ENCODE measurements at places on chromosomes 6 and 20.

- no peak for DNase-seq
Measured at GRCh38 chr20:59184880-59185447, 21.3 kb downstream of the ZNF831 start.

GRCh38 chr6:38187811-38188590 is 368.5 kb downstream of the ZFAND3 start:
- DNase-seq: no peak

GRCh38 chr6:16139556-16139955 is 10.7 kb downstream of the MYLIP start:
- DNase-seq: no peak

DNA sequence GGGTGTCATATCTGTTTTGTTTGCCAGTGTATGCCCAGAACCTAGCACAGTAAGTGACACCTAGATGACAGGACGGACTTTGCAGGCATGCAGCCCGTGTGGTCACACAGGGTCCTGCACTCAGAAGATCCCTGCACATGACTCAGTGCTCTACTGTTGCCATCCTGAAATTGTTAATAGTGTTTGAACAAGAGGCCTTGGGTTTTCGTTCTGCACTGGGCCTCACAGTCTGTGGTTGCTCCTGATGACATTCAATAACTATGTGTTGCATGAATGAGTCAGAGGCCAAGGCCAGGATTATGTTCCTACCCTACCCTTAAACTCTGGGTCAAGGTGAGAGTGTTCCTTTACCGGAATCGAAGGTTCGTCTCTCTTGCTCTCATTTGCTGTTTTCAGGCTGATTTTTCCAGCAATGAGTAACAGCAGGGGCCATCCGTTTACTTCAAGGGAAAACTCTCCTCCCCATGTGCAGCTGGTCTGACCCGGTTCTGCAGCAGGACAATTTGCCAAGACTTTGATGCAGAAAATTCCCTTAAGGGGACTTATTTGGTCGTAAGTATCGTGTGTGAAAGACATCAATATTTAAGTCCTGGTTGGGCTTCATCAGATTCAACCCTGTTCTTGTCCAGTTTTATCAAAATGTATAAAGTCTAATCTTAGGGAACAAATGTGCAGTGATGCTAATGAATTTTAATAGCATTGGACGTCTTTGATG is 13.0 kb upstream of the PFDN4 start:
- no peak for DNase-seq

DNA sequence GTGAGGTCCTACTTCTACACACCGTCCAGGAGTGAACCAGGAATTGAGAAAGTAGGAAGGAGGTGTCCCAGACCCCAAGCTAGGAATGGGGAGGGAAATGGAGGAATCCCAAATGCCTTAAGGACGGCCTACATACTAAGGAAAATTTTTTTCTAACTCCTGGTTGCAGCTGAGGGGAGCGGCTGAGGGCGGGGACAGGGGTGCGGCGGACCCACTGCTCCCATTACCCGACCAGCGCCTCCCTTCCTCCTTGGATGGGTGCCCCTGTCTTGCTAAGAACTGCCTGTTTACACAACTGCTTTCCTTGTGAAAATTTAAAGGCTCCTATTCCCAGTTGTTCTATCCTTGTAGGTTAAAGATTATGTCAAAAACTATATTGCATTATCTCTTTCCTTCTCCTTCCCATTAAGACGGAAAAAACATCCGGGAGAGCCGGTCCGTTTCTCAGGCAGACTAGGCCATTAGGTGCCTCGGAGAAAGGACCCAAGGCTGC is 699 bp upstream of the HSPA1B start:
- DNase-seq: no peak

GRCh38 chr6:2429032-2429431 is 183.6 kb upstream of the GMDS start:
- no peak for DNase-seq

DNA sequence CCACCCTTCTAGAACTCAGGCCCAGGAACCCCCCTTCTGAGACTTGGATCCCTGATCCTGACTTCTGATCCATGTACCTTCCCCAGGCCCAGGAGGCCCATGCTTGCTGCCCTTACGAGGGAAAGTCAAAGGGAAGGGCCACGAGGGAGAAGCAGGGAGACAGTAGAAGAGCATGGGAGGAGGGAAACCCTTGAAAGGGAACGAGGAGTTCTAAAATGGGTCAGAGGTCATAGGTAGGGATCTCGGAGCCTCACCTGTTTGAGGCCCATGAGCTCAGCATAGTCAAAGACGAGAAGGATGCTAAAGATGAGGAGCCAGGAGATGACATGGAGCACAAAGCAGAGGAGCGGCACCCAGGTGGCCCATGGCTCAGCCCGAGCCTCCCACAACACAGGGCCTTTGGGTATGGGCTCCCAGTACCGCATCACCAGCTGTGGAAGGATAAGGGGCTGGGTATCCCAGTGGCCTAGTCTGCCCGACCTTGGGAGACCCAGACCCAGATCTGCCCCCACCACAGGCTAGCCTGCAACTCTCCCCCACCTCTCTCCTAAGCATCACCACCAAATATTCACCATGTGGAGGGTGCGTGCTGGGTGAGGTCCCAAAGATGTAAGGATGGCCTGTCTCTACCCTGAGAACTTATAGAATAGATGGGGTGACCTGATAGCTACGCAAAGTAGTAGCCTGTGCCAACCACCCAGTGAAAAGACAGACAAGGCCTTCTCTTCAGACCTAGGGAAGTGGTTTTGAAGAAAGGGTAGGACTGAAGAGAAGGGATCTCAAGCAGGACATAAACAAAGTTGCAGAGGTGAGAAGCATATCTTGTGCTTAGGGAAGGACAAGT is 1.5 kb downstream of the NRM start:
- no peak for DNase-seq

GRCh38 chr6:156281266-156281665 is 495.9 kb upstream of the ARID1B start:
- DNase-seq: no peak

GRCh38 chr6:40244699-40245098 is 310.4 kb upstream of the MOCS1 start:
- no peak for DNase-seq

DNA sequence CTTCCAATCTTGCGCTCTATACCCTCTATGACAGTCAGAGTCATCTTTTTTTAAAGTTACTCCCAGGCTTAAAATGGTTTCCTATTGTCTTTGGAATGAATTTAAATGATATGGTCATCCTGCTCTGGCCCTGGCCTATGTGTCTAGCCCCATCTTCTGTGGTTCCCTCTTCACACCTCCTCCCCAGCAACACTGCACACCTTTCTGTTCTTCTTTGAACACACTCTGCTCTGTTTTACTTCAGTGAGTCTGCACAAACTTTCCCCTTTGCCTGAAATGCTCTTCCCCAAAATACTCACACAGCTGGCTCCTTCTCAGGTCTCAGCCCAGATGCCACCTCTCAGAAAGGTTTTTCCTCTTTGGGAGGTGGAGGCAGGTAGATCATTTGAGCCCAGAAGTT is 132.7 kb downstream of the FYN start:
- DNase-seq: no peak

DNA sequence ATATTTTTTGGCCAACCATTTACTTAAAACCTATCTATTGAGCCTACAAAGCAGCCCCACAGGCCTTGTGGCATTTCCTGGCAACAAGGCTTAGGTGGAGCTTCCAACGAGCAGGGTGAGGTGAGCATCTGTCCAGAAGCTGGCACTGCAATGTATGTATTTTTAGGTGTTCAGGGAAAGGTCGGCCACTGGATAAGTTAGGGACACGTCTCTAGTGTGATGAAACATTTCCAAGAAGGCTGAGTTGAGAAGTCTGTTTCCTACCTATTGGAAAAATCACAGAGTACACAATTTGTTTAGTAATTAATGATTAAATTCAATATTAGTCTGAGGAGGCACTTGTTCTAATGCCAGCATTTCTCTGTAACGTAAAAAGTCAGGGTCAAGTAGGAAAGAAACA is 17.8 kb upstream of the RCAN2 start:
- DNase-seq: no peak

- DNase-seq: no peak
Measured at GRCh38 chr6:143836150-143836549, 7.0 kb upstream of the LTV1 start.

DNA sequence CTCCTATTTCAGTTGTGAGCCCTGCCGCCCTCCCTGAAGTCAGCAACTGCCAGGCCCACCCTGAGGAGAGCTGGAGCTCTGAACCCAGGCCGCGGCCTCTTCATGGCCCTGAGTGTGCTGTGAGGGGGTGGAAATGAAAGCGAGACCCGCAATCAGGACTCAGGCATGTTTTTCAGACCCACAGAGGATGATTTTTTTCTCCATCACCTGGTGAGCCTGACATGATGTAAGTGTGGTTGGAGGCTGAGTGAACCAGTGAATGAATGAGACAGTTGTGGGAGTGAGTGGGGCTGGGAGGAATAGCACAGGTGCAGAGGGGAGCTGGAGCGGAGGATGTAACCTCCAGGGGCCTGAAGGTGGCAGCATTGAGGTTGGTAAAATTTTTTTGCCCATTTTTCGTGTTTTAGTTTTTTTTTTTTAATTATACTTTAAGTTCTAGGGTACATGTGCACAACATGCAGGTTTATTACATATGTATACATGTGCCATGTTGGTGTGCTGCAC is 18.3 kb downstream of the RAET1L start:
- no peak for DNase-seq

GRCh38 chr6:111604259-111605099 is 1.2 kb downstream of the TRAF3IP2 start:
- DNase-seq: no peak

Data from stimulated activated CD8-positive, alpha-beta memory T cell treated with anti-CD3 and anti-CD28 coated beads, Interleukin-4, amount 100 ng/mL, for 1 hour (primary cell).